ENCODE measurements at places on chromosomes 6 and 20.

GRCh38 chr6:125923366-125923877, 33.1 kb upstream of the HINT3 start:
- no peak for DNase-seq

- DNase-seq: no peak
Observed at GRCh38 chr6:149445095-149445466, 39.7 kb downstream of the ZC3H12D start.

DNA sequence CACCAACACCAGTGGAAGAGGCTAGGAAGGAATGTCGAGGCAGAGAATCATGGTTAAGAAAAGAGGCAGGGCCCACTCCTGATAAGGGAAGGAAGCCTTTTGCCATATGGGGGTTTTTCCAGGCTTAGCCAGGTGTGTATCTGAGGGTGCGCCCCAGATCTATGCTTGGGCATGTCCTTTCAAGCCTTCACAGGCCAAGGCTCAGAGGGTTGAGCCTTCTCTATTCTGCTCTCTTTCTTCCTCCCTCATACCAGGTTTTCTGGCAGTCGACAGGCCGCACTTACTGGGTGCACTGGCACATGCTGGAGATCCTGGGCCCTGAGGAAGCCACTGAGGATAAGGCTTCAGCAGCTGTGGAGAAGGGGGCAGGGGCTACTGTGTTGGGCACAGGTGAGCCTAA, 4.7 kb downstream of the CUL9 start:
- DNase-seq: no peak

GRCh38 chr6:120320481-120321162, 971.1 kb upstream of the MAN1A1 start:
- DNase-seq: no peak

- no peak for DNase-seq
Observed at GRCh38 chr6:28914941-28915340, 8.8 kb downstream of the TRIM27 start.
